Stimulated activated CD8-positive, alpha-beta memory T cell treated with anti-CD3 and anti-CD28 coated beads, Interleukin-15, amount 100 ng/mL, for 48 hours (primary cell): ENCODE measurements at places on chromosomes 3 and 15.

- no peak for DNase-seq
Observed at GRCh38 chr3:124741027-124741426, 10.8 kb downstream of the UMPS start.

DNA sequence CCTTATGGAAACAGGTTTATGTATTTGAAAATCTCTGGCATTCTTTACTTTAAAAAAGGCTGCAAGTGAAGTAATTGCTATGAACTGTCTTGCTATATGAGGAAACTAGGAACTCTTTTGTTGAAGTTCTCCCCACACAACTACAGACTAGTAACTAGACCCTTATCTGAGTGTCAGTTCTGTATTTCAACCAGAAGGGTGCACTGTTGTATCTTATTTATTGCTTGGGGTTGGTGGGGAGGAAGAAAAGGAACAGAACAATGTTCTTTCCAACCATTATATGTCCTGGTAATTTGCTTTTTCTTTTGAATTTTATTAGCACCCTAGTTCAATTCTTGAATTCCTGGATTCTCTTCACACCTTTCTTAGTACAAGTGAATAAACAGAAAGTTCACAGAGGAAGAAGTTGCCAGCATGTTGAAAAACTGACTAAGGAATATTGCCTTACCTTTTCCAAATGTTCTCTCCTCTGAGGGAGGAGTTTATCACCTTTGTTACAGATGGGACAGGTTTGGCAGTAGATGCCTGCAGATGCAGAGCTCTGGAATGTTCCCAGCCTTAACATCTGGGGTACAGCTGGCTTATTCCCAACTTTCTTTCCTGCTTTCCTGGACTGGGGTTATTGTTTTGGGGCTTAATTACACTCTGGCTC, 162.4 kb upstream of the CFAP20DC start:
- no peak for DNase-seq

- DNase-seq = no peak
Observed at GRCh38 chr15:29018120-29018805, 132.5 kb downstream of the APBA2 start.

GRCh38 chr3:87822563-87822962, 236.2 kb downstream of the CGGBP1 start:
- no peak for DNase-seq

- no peak for DNase-seq
Observed at GRCh38 chr3:29263476-29263875, 17.4 kb upstream of the RBMS3 start.
